ENCODE measurements at places on chromosomes 5 and 9. TPM values are rescaled to one million over a fixed set of nuclear protein-coding genes. Genes with fewer than 3 reads are reported as not detected.

DNA sequence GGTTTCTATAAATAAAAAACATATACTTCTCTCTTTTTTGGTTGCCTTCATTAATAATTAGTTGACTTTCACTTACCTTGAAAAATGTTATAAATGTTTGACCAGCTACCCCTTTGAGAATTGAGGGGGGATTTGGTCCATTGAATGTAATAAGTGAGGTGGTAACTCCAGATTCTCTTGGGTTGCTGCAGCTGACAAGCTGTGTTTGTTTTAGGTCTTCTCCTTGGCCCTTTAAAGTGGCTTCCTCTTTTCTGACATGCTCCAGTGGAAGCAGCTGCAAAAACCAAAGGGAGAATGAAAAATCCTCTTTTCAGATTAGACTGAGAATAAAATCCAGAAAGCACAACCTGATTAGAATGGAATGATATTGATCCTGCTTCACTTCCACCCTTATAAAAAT, 410.5 kb downstream of the TMEM38B start:
- no peaks in the 10 kb centered on the region for H3K4me1 ChIP-seq
- H3K36me3 ChIP-seq = no peaks in the 10 kb centered on the region
- no peak overlapping the region for H3K4me3 ChIP-seq
- no peak overlapping the region for H3K27ac ChIP-seq

DNA sequence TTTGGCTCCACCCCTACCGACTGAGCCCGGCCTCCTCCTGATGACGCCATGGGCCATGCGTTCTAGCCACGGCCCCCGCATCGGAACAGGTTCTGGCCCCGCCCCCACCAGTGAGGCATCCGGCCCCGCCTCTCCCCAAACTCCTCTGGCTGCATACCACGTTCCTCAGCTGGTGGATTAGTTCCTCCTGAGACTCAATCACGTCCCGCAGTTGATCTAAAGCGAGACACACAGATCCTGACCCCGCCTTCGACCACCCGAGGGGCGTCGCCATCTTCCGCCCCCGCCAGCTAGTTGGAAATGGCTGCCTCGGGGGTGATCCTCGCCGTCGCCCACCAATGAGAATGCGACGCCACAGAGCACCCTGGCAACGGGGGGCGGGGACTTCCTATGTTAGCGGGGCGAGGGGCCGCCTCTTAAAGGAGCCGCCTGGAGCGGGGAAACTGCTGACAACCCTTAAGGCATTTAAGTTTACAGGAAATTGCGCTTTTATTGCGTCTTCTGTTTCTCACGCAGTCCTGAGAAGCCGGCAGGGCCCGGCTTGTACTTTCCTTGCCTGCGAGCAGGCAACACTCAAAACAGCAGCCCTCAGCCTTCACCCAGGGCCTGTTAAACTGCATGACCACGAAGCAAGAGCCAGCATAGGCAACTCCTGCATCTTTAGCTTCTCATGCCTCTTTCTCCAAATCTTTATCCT, at the start of gene SPATA24:
Gene SPATA24, minus strand, starts transcription at position 303 of the 697 bp plus-strand sequence. Its CDS starts 29 bp downstream, at position 274.
- H3K27ac ChIP-seq = peak within 1 kb of the TSS; percentile 91
- peak; percentile 99 for DNase-seq
- H3K27me3 ChIP-seq = no peaks in the 10 kb centered on the region
- H3K4me1 ChIP-seq = peaks cover 20% of the 10 kb centered on the region

OR1L4 gene
- not detected for total RNA-seq

- no peak for DNase-seq
- H3K27ac ChIP-seq = no peak overlapping the region
- H3K36me3 ChIP-seq = no peaks in the 10 kb centered on the region
- no peak overlapping the region for H3K4me3 ChIP-seq
Measured at GRCh38 chr9:124594673-124595072, 87.5 kb upstream of the NR5A1 start.

DNA sequence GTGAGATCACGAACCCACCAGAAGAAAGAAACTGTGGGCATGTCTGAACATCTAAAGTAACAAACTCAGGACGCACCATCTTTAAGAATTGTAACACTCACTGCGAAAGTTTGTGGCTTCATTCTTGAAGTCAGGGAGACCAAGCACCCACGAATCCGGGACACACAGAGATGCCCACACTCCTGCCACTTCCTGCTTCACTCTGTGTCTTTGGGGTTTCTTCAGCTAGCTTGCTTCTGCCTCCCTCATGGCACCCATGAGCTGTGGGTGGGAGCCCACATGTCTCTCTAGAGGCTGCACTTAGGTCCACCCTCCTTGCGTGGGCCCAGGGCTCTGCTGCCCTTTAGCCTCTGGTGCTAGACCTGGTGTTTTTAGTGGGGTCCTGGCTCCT, 61.2 kb upstream of the CNOT6 start:
- no peak for DNase-seq
- no peak overlapping the region for H3K27ac ChIP-seq
- H3K36me3 ChIP-seq = no peaks in the 10 kb centered on the region
- no peak overlapping the region for H3K4me3 ChIP-seq
- peaks cover 3% of the 10 kb centered on the region for H3K27me3 ChIP-seq
- H3K4me1 ChIP-seq = no peaks in the 10 kb centered on the region

MCC gene
- total RNA-seq = 67.7 TPM

DNA sequence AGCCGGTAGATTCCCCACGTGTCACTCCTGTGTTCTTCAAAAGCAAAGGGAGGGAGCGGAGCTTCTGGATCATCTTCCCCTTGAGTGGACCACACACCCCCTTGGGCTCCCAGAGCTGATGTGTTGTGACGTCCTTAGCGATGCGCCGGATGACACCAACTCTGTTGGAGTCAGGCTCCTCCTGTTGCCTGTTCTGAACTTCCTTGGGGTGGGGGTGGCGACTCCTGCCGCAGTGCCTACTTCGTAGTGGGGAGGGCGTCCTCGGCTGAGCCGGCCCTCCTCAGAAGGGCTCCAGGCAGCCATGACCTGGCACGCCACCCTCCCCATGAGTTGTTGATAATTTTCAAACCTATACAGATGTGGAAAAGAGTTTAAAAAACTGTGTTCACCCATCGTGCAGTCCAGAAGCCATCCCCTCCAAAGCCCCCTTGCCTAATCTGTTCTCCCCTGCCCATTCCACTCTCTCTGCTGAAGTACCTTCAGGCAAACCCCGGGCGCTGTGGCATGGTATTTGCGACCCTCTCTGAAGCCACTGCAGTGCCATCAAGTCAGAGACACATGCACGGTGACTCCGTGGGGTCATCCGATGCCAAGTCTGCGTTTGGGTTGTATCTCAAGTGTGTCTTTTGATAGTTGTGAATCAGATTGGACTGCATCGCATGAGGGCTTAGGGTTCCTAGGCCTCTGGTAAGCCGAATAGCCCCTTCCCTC, 16.7 kb downstream of the EXOC3 start:
- H3K36me3 ChIP-seq = peaks cover 71% of the 10 kb centered on the region
- no peaks in the 10 kb centered on the region for H3K27me3 ChIP-seq
- H3K4me3 ChIP-seq = no peak overlapping the region

DNA sequence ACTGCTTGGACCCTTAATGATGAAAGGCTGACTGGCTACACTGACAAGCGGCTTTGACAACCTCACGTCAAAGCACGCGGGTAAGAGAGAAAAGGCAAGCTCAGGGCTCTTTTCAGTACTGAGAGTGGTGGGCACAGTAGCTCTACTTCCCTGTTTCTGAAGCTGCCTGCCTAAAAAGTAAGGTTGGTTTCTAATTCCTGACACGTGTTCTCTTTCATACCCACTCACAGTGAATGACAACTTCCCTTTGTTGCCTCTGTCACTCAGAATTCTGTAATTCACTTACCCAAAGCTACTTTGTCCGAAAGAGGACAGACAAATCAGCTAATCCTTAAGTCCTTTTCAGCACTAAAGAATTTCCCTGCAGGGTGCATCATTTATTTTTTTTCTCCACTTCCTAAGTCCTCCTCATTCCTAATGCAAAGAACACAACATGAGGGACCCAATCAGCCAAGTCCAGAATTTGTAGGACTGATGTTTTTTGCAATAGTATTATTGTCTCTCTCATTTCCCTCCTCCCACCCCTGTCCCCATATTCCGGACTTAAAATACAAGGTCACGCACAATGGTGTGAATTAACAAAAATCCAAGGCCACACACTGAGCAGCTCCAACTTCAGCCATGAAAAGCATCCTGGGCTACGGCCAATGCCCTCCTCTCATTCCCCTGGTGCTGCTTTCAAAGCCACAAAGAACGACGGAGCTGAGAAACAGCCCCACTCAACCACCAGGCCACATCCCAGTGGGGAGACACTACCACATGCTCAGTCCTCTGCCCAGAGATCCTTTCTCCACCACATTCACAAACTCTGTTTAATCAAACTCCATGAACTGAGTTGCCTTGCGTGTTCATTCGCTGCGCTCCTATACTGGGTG, 221.0 kb downstream of the TSSK1B start:
- DNase-seq = no peak
- H3K36me3 ChIP-seq = no peaks in the 10 kb centered on the region
- H3K4me3 ChIP-seq = no peak overlapping the region
- H3K27me3 ChIP-seq = no peaks in the 10 kb centered on the region

DNA sequence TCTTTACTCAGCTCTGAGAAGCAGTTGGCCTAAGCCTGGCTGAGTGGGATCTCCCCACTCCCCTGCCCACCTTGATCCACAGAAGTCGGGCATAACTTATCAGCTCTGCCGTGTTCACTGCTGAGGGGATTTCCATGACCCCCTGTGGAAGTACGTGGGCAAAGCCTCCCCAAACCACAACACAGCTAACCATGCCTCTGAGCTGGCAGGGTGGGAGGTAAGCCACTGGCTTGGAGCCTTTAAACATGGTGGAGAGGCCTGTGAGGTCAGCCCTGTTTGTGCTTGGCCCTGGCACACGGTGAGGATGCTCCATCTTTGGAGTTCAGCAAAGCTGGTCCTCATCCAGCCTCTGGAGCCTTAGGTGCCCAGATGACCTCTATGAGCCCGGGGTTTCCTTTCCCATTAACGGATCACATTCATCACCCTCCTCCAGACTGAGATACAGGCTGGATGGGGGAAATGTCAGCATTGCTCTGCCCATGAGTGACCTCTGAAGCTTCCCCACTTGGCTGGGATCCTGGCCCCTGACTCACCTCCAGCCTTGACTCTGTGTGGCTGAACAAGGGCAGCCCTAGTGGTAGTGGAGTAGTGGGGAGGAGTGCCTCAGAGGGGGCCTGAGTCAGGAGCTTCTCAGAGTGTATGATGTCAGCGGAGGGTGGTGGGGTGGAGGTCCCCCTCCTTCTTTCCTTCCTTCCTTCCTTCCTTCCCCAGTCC, 6.2 kb downstream of the PDLIM4 start:
- DNase-seq = peak; percentile 75
- H3K36me3 ChIP-seq = peaks cover 35% of the 10 kb centered on the region
- H3K4me3 ChIP-seq = no peak overlapping the region
- no peaks in the 10 kb centered on the region for H3K27me3 ChIP-seq
- peaks cover 87% of the 10 kb centered on the region for H3K4me1 ChIP-seq

GRCh38 chr5:103774721-103775120, 212.1 kb upstream of the NUDT12 start:
- H3K4me1 ChIP-seq = no peaks in the 10 kb centered on the region
- no peak overlapping the region for H3K4me3 ChIP-seq
- no peak overlapping the region for H3K27ac ChIP-seq
- no peak for DNase-seq

DNA sequence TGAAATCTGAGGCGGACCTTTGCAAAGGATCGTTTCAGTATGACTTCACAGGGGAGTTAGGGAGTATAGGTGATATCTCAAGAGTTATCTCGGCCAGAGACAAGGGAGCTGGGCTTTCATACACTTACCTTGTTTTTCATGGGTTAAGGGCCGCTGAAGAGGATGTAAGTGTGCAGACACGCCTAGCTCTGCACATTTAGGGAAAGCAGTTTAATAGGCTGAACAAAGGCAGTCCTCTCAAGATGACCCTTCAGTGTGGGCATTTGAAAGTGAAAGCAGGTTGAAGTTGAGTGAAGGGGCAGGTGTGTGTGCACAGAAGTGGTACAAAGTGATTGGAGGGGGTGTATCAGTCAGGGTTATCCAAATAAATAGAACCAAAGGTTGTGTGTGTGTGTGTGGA, 33.1 kb upstream of the PRXL2C start:
- no peaks in the 10 kb centered on the region for H3K4me1 ChIP-seq
- no peak overlapping the region for H3K4me3 ChIP-seq
- no peaks in the 10 kb centered on the region for H3K27me3 ChIP-seq

DNA sequence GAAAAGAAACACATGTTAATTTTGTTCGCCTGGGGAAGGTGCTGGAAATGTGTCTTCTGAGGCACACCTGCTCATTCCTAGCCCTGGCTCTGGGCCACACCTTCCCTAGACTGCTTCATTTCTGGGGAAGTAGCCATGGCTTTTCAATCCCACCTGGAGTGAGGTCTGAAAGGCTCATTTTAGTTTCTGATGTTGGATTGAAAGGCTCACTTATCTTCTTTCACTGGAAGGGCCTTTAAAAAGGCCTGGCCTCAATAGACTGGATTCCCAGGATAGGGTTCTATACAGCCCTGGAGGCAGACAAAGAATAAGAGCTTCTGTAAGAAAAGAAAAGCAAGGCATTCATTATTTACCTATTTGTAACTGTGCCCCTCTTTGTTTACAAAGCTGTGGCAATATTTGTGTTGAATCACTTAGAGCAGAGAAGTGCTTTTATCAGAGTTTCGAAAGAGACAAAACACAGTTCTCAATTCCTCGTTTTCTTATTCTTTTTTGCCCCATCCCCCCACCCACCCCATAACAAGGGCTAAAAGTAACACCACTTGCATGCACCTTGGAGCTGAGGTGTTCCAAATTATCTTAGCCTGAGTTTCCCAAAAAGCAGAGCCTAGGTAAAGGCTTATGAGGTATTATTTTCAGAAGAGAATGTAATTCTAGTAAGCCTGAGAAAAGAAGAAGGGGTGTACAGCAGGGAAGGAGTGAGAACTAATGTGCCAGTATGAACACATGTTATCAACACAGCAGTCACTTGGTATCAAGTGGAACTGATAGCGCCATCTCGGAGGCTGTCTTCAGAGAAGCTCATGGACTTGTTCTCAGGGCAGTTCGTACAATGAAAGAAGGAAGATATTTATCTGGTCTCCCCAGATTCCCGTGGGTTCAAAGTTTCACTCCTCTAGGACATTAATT, 413.1 kb downstream of the KCTD16 start:
- no peaks in the 10 kb centered on the region for H3K4me1 ChIP-seq
- DNase-seq = no peak
- H3K27ac ChIP-seq = no peak overlapping the region
- no peaks in the 10 kb centered on the region for H3K36me3 ChIP-seq
- no peak overlapping the region for H3K4me3 ChIP-seq
- no peaks in the 10 kb centered on the region for H3K27me3 ChIP-seq

GRCh38 chr9:92642564-92642963, 27.4 kb downstream of the IPPK start:
- H3K27me3 ChIP-seq = no peaks in the 10 kb centered on the region
- no peak overlapping the region for H3K27ac ChIP-seq
- H3K4me1 ChIP-seq = peaks cover 54% of the 10 kb centered on the region
- peaks cover 97% of the 10 kb centered on the region for H3K36me3 ChIP-seq
- no peak overlapping the region for H3K4me3 ChIP-seq
- no peak for DNase-seq

Data from suprapubic skin (tissue), 4 donors.